ENCODE measurements at places on chromosomes 3 and 15.

DNA sequence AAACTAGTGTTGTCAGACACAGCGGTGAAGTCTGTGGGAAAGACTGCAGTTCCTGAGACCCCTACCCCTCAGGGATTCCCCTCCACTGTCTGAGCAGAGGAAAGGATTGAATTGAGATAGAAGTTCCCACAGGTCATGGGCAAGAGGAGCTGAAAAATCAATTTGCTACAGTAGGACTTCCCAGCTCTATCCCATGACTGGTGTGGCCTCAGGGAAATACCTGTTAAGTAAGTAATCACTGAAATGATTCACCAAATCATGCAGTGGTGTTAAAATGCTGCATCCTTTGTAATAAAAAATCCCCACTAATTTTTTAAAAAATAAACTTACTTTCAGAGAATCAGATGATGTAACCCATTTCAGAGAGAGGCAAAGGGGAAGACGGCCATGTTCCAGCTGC, 45.0 kb upstream of the SPRED1 start:
- DNase-seq, result no peak

DNA sequence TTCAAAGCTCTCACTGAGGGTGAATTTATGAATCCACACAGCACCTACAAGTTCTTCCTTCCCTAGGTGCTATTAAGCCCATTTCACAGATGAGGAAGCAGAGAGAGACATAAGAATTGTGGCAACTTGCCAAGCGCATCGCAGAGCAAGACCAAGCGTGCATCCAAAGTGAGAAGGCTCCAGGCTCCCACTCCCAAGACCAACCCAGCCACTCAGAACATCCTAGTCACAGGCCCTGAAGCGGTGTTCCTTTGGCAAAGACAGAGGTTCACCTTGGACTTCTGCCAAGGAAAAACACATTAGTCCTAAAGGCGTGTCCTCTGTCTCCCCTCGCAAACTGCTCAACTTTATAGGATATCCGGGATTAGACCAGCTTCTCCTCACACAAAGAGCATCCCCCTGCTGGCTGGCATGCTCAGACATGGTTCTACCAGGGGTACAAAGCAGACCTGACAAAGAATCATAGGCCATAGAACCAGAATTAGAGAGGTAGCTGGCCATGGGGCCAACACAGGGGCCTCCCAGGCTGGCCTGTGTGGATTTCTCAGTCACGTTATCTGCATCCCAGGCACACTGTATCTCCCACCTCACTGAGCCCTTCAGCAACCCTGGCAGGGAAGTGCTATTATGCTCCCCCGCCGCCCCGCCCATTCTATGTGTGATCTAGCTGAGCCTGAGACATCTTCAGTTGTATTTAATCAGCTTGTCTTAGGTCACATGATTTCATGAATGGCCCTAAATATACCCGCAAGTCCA, 160.2 kb downstream of the FOXP1 start:
- no peak for DNase-seq

DNA sequence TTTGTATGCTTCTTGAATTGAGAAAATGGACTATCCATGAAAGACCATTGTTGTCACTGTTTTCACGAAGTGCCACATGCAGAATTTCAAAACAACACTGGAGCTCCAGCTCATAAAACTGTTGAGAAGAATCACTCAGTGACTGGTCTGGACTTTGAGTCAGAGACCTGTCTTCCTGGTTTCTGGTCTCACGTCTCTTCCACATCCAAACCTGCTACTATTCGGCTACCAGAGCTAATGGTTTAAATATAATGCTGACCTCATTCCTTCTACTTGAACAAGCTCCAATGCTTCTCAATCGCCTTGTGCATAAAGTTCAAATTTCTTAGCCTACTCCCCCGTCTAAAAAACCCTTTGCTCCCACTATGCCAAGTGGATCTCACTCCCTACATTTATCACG, 227.9 kb upstream of the NR2F2 start:
- DNase-seq, result no peak

DNA sequence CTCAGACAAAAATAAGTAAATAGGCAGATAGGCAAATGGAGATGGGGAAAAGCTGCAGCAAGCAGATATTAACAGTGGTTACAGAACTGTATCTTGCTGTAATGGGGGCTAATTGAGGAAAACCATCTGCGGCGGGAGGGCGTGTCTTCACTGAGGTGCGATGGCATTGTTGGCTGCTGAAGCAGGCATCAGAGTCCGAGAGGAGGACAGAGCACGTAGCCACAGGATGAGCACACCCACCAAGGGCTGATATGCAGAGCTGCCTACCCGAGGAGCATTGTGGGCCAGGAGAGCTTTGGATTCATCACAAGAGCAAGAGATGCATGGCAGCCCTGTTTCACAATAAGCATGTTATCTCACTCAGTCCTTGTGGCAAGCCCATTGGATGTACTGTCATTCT, 30.4 kb downstream of the CHRNA7 start:
- DNase-seq, result no peak

- no peak for DNase-seq
Observed at GRCh38 chr3:23691357-23691895, 114.3 kb upstream of the UBE2E1 start.

- DNase-seq, result no peak
Observed at GRCh38 chr15:78056714-78057269, 20.7 kb downstream of the TBC1D2B start.

- DNase-seq, result no peak
Observed at GRCh38 chr3:13215940-13216546, 142.8 kb upstream of the IQSEC1 start.

GRCh38 chr3:94162700-94163099, 99.8 kb downstream of the NSUN3 start:
- no peak for DNase-seq

GRCh38 chr15:39301589-39301999, 279.3 kb upstream of the THBS1 start:
- DNase-seq, result no peak

GRCh38 chr15:43877371-43877770, 50.6 kb downstream of the WDR76 start:
- no peak for DNase-seq

DNA sequence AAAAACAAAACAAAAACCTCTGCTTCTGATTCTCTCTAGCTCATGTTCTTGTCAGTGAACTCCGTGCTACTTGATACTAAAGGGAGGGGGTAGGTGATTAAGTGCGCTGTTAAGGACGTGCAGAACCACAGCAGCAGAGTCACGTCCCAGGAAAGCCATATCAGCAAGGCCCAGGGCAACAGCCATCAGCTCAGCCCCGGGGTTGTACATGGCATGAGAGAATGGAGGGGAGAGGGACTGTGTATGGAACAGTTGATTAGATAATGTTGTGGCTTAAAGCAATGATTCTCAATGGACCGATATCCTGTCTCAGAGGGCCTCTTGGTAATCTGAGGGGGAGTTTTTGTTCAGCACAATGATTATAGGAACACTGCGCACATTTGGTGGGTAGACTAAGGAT, 27.6 kb downstream of the C2CD4A start:
- no peak for DNase-seq

GRCh38 chr15:87133704-87134103, 1054.0 kb downstream of the AGBL1 start:
- DNase-seq, result no peak
